NCI-H345 (cell line): ENCODE measurements at places on chromosomes 6 and 20.

DNA sequence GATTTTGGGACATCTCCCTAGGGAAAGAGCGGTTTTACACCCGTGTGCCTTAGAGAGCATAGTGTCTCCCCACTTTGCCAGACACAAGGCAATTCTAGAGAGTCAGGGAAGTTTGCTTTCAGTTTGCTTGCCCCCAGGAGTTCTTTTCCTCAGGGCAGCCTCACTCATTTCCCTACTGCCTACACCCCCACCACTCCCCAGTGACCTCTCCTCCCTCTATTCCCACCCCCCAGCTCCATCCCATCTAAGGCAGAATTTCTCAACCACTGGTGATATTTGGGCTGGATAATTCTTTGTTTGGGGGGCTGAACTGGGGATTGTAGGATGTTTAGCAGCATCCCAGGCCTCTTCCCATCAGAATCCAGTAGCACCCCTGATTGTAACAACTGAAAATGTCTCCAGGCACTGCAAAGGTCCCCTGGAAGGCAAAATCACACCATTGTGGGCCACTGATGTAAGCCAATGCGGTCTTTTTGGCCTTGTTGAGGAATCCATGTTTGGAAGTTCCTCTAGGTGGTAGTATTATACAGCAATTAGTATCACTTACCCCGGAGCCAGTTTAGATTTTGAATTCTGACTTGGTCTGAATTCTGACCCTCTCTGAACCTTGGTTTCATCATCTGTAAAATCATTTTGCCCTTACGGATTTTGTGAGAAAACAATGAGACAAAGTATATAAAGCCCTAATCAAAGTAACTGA is 1.3 kb downstream of the EPPIN start:
- DNase-seq, result peak; percentile 23

GRCh38 chr6:160305926-160306713 is 42.1 kb upstream of the SLC22A3 start:
- DNase-seq, result no peak

GRCh38 chr20:63972312-63973159 is 2.8 kb upstream of the ZNF512B start:
- no peak for DNase-seq

GRCh38 chr6:36353411-36353915 is 16.8 kb upstream of the BNIP5 start:
- no peak for DNase-seq

- DNase-seq, result peak; percentile 9
These were observed 29.4 kb downstream of the PHIP start for GRCh38 chr6:79048611-79049010.

- DNase-seq, result no peak
These were observed 254.4 kb downstream of the RIMS1 start for GRCh38 chr6:72140795-72141194.

DNA sequence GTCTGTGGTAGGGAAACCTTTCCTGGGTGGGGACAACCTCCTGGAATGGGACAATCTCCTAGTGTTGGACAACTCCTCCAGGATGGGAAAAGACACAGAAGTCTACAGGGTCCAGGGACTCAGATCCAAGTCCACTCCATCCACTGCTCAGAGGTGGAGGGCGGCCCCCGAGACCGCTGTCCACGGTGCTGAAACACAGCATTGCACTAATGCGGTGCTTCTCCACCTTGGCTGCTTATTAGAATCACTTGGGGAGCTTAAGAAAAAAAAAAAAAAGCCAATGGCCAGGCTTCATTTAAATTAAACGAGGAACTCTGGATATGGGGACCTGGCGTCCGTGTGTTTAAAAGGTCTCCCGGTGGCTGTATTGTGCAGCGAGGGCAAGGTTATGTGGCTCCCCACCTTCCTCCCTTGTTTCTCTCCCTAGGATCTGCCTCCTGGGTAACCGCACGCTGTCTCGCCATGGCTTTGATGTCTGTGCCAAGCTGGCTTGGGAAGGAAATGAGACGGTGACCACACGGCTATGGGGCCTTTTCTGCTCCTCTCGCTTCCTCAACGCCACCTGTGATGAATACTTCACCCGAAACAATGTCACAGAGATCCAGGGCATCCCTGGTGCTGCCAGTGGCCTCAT is 12.0 kb downstream of the SLC12A5 start:
- DNase-seq, result no peak

DNA sequence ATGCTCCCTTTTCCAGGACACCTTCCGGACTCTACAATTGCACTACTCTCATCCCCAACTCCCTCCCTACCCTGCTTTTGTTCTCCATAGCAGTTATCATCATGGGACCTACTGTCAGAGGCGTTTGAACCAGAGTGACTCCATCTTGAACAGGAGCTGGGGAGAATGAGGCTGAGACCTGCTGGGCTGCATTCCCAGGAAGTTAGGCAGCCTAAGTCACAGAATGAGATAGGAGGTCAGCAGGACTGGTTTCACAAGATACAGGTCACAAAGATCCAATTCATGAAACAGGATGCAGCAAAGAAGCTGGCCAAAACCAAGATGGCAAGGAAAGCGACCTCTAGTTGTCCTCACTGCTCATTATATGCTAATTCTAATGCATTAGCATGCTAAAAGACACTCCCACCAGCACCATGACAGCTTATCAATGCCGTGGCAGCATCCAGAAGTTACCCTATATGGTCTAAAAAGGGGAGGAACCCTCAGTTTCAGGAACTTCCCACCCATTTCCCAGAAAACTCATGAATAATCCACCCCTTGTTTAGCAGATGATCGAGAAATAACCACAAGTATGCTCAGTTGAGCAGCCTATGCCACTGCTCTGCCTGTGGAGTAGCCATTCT is 15.6 kb downstream of the SLC13A3 start:
- DNase-seq, result no peak

GRCh38 chr6:23413327-23414050 is 712.5 kb upstream of the NRSN1 start:
- no peak for DNase-seq

DNA sequence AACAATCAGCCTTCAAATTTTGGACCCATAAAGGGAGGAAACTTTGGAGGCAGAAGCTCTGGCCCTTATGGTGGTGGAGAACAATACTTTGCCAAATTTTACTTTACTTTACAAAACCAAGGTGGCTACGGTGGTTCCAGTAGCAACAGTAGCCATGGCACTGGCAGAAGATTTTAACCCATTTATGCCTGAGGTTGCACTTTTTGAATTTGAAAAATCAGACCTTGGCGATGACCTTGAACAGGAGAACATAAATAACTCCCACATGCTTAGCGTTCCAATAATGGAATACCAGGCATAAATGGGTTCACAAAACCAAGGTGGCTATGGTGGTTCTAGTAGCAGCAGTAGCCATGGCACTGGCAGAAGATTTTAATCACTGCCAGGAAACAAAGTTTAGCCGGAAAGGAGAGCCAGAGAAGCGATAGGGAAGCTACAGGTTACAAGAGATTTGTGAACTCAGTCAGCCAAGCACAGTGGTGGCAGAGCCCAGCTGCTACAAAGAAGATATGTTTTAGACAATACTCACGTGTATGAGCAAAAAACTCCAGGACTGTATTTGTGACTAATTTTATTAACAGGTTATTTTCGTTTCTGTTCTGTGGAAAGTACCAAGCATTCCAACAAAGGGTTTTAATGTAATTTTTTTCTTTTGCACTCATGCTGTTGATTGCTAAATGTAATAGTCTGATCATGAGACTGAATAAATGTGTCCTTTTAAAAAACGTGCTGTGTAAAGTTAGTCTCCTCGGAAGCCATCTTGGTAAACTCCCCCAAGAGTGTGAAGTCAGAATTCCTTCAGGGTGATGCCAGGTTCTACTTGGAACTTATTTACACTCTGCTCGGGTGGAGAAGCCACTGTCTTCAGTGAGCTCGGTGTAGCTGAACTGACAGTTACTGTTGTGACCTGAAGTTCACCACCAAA is 6.7 kb downstream of the SFT2D1 start:
- DNase-seq, result no peak

- DNase-seq, result peak; percentile 96
These were observed 104.9 kb downstream of the GJA10 start for GRCh38 chr6:89999154-89999553.

DNA sequence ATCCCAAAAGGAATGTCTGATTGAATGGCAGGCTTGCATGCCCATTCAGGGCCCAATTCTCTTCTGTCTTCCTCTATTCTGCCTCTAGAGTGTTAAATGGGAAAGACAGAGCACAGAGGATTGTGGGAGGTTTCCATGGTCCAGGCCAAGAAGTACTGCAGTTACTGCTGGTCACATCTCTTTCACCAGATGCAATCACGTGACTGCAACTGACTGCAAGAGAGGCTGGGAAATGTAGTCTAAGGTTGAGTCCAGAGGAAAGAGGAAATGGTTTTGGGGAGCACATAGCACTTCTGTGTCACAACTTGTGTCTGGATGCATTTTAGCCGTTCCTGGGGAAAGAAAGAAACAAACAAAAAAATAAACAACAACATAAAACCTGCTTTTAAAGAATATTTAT is 336.4 kb upstream of the BTBD3 start:
- DNase-seq, result no peak

DNA sequence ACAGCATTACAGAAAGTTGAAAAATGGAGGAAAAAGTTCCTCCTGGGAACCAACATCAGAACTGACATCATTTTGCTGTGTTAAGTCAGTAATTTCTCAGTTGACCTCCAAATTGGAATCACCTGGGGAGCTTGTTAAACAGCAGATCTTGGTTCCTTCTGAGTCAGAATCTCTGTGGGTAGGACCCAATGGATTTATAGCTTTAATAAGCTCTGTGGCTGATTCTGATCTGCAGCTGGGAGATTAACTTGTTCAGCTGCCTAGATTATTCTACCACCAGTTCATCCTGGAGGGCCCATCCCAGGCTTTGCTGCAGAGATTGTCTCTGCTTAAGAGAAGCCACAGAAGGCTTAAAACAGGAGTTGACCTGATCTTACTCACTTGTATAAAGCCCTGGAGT is 90.7 kb upstream of the POPDC3 start:
- DNase-seq, result no peak

DNA sequence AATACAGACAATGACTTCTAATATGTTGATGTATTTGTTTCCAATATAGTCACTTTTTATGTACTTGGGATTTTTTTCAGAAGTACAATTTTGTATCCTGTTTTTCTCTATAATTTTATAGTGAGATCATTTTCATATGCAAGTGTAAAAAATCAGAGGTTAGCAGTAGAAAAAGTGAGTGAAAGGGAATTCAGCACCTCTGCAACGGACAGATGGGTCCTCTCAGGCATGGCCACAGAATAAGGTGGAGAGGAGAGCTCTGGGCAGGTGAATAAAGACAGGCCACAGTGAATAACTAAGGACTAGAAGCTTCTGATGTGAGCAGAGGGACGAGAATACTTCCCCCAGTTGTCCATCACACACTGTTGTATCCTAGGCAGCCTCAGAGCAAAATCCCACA is 210.1 kb upstream of the CNR1 start:
- DNase-seq, result no peak

- no peak for DNase-seq
These were observed 110.3 kb upstream of the EYA4 start for GRCh38 chr6:133130863-133131262.

- no peak for DNase-seq
These were observed 503.7 kb upstream of the JARID2 start for GRCh38 chr6:14742171-14742570.

GRCh38 chr6:22632581-22633145 is 63.3 kb downstream of the HDGFL1 start:
- no peak for DNase-seq

DNA sequence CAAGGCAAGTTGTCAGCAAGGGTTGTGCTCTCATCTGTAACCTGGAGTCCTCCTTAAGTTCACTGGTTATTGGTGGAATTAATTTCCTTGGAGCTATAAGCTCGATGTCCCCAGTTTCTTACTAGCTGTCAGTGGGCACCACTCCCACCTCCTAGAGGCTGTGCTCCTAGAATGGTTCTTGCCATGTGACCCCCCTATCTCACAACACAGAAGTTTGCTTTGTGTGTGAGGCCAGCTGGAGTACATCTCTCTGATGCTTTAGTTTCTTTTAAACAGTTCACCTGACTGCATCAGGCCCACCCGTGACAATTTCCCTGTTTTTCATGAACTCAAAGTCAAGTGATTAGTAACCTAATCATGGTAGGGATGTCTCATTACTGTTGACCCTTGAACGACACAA is 179.1 kb upstream of the SCGN start:
- DNase-seq, result no peak

GRCh38 chr6:71706523-71706922 is 179.8 kb upstream of the RIMS1 start:
- no peak for DNase-seq

GRCh38 chr6:34259529-34260069 is 10.8 kb upstream of the SMIM29 start:
- no peak for DNase-seq

- no peak for DNase-seq
These were observed 253.8 kb upstream of the PRDM1 start for GRCh38 chr6:105832313-105832761.

GRCh38 chr6:47264775-47265184 is 44.9 kb downstream of the TNFRSF21 start:
- DNase-seq, result no peak

GRCh38 chr20:14830466-14830865 is 493.1 kb upstream of the FLRT3 start:
- peak; percentile 41 for DNase-seq

GRCh38 chr6:18308070-18308735 is 43.9 kb upstream of the DEK start:
- DNase-seq, result no peak

- no peak for DNase-seq
These were observed 84.7 kb downstream of the HDGFL1 start for GRCh38 chr6:22653980-22654610.

- peak; percentile 92 for DNase-seq
These were observed 273.3 kb downstream of the ALDH8A1 start for GRCh38 chr6:134676307-134677281.

GRCh38 chr6:63637865-63638445 is 2.4 kb downstream of the PHF3 start:
- DNase-seq, result no peak

- DNase-seq, result no peak
These were observed 138.7 kb upstream of the SASH1 start for GRCh38 chr6:148203970-148204369.

DNA sequence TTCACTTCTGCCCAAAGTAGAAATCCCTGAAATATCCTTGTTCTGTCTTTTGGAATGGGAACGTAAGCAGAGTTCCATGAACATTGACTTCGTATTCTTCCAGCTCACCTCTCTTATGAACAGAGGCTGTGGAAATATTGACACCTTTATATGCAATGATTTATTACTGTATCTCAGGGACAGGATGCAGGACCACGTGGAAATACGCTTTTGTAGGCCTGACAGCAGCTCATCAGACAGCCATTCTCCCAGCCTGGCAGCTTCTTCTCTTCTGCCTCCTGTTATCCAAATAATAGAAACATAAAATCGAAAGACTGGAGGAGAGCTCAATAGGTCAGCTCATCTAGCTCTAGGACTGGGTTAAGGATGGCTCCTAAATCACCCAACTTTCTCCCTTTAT is 106.2 kb upstream of the DTNBP1 start:
- no peak for DNase-seq

GRCh38 chr6:43516367-43516696 is 394 bp downstream of the YIPF3 start:
- no peak for DNase-seq
